ENCODE measurements at places on chromosomes 5 and 9.

DNA sequence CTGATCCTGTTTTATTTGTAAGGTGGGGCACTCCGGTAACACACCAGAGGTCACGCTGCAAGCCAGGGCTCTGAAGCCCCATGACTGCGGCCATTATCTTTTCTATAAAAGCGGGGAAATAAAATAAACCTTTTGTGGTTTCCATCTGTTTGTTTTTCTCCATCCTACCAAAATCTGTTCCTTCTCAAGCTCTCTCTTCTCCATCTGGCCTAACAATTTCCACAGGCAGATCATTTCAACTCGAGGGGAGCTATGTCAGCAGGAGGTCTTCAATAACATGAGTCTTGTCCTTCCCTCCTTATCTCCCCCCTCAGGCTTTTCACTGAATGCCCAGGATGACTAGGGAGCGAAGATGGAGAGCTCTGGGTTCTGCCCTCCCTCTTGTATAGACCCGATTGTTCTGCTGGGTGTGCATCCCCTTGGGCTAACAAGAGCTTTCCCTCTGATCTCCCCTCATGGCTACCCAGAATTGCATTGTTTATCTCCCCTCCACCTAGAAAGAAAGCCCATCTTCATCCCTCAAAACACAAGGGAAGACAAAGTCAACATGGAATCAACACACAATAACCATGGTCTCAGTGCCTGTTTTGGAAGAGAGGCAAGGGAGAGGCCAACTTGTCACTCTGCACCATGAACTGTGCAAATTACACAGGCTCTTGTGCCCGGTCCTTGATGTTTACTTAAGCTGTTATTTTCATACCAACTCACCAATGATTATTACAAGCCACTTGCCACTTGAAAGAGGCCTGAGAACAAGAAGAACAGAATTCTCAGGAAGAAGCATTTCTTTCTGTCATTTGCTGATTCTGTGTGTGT, 187.8 kb downstream of the FANCC start:
- no peak for DNase-seq

DNA sequence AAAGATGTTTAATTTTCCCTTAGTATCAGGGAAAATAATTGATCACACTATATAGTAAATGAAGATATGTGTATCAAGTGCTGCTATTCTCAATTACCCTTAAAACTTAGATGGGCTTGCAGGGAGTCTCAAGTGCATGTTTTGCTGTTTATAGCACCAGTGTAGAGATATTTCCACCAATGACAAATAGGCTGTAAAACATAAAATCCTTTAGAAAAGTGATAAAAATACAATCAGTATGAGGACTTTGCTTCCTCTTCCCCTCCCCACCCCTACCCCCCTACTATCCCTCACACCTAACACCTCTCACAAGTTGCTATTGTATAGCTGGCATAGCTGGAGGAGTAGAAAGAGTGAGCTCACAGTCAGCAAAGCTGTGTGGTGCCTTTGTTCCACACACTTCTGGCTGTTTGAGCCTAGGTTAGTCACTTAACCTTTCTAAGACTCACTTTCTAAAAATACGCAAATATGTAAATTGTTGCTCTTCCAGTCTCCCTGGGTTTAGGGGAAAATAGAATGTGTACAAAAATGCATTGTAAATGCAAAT, 93.1 kb downstream of the PDE4D start:
- DNase-seq: no peak

DNA sequence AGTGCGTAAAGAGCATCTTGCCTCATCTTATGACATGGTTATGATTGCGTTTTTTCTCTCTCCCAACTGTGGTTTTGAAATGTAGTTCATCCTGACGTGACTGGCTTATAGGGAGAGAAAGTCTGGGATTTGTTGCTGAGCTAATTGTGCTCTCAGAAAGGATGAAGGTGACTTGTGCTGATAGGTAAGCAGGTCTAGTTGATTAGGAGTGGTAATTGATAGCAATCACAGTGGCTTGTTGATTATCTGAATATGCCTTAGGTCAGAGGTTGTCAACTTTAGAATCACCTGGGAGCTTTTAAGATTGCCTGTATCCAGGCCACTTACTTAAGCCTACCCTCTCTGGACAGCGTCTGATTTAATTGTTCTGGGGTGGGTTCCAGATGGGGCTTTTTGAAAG, 117.8 kb downstream of the TLE4 start:
- no peak for DNase-seq

DNA sequence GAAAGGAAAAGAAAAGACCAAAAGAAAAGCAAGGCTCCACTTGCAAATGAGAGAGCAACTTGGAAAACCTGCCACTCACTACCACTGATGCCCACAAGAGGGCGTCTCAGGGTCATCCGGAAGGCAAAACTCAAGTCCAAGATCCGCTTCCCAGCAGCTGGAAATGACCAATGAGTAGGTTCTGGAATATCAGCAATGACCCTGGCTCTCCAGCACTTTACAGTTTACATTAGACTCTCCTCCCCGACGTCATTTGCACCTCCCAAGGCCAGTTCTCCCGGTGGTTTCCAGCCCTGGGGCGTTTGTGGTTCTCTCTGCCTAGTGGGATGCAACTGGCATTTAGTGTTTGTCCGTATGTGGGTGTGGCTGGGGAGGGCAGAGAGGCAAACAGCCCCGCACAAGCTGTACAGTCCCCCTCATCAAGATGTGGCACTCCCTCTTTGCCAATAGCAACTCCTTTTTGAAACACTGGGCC, 193.8 kb upstream of the ZNF618 start:
- DNase-seq: peak; percentile 10

GRCh38 chr9:102087141-102087540, 348.7 kb upstream of the GRIN3A start:
- DNase-seq: no peak
